ENCODE measurements at places on chromosomes 11 and 22.

GRCh38 chr22:48921411-48921903, 906.2 kb downstream of the BRD1 start:
- no peak for DNase-seq

DNA sequence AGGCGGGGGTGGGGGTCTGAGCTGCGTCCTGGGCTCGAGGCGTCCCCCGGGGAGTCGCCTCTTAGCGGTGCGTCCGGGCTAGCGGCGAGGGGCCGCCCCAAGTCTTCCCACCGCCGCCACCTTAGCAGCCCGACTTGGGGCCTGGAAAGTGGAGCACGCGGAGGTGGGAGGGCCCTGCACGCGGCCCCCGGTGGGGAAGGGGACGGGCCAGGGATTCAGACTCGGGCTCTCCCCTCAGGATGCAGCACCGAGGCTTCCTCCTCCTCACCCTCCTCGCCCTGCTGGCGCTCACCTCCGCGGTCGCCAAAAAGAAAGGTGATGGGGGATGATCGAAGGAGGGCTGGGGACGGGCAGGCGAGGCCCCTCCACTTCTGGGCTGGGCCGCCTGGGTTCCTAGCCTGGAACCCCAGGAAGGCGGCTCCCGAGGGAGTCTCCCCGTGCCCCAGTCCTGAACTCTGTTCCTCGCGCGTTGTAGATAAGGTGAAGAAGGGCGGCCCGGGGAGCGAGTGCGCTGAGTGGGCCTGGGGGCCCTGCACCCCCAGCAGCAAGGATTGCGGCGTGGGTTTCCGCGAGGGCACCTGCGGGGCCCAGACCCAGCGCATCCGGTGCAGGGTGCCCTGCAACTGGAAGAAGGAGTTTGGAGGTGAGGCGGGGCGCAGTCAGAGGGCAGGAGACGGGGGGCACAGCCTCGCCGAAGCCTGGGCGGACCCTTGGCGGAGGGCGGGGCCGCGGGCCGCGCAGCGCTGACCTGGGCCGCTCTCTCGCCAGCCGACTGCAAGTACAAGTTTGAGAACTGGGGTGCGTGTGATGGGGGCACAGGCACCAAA, 563 bp downstream of the MDK start:
- no peak for DNase-seq

GRCh38 chr11:93000511-93001476, 31.3 kb downstream of the MTNR1B start:
- DNase-seq, result peak; percentile 83

- DNase-seq, result peak; percentile 30
Observed at GRCh38 chr11:103358251-103358650, 249.0 kb downstream of the DYNC2H1 start.

- DNase-seq, result peak; percentile 65
Observed at GRCh38 chr11:14500181-14500651, 605 bp upstream of the COPB1 start.

- DNase-seq, result no peak
Observed at GRCh38 chr11:85697747-85698146, 11.8 kb upstream of the CCDC89 start.

GRCh38 chr22:43567691-43568324, 156.0 kb downstream of the MPPED1 start:
- no peak for DNase-seq

DNA sequence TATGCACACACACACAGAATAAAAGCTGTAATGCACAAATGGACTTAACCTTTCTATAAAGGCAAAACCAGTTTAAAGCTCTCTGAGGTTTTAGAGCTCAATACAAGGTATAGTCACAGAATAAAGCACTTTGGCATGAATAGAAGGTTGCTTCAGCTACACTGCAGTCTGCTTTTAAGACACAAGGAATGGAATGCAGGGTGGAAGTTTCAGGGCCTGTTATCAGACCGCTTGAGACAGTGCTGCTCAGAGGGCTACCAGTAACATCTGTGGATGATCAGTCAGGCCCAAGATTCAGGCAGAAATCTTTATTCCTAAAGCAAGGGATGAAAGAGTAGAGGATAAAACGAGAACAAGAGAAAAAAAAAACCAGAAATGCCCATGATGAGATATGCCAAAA, 46.7 kb downstream of the CD44 start:
- no peak for DNase-seq

DNA sequence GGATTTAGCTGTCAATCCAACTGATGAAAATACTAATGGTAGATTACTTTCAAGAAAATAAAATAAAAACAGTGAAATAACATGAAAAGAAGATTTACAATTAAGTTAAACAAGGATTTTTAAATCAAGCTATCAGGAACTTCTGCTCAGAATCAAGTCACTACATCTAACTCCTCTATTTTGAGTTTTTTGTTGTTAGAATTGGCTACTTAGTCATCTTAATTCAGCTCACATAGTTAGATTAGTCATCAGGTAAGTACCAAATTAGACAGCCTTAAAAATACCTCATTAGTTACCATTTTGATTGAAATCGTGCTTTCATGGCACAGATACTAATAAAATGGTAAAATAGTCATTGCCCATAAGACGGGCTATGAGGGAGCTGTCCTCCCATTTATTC, 35.8 kb downstream of the BTG4 start:
- no peak for DNase-seq

DNA sequence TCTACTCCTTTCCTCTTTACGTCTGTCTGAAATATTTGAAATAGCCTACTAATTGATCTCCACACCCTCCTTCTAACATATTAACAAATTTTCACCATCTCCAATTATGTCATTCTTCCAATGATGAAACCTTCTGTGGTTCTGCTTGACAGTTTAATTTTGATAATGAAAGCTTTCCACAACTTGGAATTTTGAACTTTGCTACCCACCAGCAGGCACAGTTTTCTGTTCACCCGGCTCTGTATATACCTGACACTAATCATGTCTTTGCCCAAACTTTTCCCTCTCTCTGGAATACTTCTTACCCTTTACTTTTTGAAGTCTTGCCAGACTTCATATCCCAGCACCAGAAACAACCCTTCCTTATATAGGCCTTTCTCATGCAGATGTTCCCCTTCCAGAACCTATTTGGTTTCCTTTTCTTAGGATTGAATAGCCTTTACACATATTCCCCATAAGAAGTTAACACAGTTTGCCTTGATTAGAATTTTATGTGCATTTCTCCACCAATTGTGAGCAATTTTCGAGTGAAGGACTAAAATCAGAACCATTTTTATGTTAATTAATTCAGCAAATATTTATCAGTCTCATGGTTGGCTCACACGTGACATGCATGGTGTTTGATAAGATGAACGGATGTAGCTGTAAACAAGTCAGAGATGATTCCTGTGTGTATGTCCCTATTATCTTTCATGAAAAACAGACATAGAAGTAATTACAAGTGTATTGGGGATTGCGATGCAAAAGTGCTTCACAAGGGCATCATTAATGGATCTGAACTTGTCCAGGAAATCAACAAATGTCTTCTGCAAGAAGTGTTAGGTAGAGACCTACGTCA, 173.4 kb downstream of the ARHGAP42 start:
- DNase-seq, result no peak

DNA sequence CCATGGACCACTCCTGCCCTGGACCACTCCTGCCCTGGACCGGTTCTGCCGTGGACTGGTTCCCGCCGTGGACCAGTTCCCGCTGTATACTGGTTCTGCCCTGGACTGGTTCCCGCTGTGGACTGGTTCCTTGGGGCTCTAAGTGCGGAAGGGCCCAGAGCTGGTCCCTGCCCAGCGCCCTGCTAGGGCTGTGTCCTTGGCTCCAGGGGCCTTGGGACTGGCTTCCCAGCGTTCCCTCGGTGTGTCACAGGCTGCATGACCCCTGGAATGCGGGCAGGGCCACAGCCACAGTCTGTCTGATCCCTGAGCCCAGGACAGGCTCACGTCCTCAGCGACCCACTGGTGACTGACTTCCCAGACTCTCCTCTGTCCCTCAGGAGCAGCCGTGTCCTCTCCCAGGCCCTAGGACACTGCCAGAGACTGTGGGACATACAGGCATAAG, 412.2 kb downstream of the TBC1D22A start:
- DNase-seq, result no peak

DNA sequence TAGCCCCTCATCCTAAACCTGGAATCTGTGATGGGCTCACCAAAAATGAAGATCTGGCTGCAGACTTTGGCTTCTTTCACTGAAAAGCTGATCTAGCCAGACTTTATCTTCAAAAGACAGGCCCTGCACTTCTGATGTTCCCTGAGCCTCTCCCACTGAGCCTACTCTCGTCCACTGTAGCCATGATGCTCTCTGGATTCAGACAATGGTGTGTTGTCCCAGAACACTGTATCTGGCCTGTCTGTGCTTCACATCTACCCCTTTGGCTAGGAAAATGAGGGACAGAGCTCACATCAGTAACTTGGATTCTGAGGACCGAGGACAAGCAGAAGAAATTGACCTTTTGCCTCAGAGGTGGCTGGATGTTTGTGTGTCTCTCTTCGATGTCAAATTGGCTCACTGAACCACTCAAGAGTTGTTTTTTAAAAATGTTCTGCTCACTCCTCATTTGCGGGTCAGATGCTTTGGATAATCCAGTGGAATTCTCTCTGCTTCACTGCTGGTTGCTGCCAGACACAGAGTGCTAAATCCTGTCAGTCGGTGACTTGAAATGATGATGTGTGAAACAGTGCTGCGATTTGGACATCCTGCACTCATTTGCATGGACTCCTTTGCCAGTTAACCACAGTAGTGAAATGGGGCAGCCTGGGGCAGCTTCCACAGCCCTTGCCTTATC, 67.5 kb downstream of the ARFGAP2 start:
- DNase-seq, result no peak

GRCh38 chr22:47872761-47873535, 1110.5 kb downstream of the TBC1D22A start:
- no peak for DNase-seq

GRCh38 chr11:35042913-35043312, 96.1 kb upstream of the CD44 start:
- DNase-seq, result no peak

GRCh38 chr22:33569018-33569417, 351.3 kb downstream of the LARGE1 start:
- peak; percentile 47 for DNase-seq

GRCh38 chr11:70487756-70488155, 89.4 kb downstream of the CTTN start:
- no peak for DNase-seq

DNA sequence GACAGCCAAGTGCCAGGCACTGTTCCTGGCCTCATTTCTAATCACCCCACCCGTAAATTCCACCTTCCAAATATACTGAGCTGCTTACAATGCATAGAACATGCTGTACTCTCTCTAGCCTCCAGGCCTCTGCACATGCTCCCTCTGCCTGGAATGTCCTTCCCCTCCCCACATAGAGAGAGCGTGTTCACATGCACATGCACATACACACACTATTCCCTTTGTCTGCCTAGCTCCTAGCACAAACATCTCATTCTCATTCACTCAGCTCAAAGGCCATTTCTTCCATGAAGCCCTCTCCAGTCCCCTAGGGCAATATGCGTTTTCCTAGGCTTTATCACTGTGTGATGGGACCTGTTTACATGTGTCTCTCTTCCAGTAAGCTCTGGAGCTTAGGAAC, 144.6 kb downstream of the WT1 start:
- no peak for DNase-seq

- peak; percentile 88 for DNase-seq
Observed at GRCh38 chr11:6319704-6320410, 444 bp downstream of the CAVIN3 start.

- no peak for DNase-seq
Observed at GRCh38 chr22:38503021-38503420, 3.1 kb downstream of the DDX17 start.

GRCh38 chr11:346529-346928, 22.8 kb upstream of the B4GALNT4 start:
- DNase-seq, result no peak

- no peak for DNase-seq
Observed at GRCh38 chr11:131760091-131761061, 390.0 kb downstream of the NTM start.

GRCh38 chr11:2248762-2249161, 21.6 kb downstream of the ASCL2 start:
- no peak for DNase-seq

DNA sequence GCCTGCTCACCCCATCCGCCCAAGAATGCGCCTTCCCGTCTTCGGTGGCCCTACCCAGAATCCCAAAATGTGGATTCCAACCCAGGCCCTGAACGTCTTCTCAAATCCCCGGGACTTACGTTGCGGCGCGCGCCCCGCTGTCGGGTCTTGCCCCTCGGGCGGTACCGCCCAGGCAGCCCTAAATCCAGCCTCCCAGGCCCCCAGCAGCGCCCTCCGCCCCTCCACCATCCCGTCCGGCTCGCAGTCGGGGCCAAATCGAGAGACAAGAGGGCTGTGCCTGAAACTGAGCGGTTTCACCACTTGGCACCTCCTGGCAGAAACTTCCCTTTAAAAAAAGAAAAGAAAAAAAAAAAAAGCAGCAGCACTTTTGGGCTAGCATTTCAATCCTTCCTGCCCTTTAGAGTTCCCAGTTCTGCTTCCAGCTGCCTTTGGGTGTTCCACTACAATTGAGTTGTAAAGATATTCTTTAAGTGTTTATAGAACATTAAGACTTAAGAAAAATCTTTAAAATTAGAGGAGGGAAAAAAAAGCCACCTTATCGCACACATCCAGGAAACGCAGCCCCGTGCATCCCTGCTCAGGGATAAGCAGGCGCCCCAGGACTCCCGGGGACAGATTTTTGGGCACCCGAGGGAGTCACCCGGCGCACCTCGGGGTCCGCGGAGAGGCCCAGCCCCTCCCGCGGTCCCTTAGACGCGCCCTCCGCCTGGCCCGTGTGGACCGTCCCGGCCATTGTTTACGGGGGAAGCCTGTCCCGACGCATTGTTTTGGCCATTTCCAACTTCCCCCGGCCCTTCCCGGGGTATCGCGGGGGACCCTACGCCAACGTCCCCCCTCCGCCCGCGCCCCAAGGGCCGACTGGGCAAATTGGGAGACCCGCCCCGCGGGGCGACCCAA, 57.6 kb downstream of the KCNJ4 start:
- DNase-seq, result peak; percentile 74

GRCh38 chr11:24861440-24861839, 364.6 kb downstream of the LUZP2 start:
- DNase-seq, result no peak

DNA sequence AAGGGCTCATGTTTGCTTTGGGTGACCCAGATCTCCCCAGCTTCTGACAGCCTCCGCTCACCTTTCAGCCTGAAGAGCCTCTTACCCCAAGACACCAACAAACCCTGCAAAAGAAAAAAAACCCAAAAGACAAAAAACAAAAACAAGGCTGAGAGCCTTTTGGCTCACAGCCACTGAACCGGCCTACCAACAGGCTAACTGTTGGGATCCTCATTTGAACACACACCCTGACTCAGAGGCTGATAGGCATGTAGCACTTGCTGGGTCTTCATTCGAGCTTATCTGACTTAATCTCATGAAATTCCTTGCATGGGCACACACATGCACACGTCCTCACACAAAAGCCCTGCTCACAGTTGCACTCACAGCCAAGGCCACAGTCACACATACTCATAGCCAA, 22.9 kb upstream of the TSKU start:
- DNase-seq, result no peak

Measured in kidney tubule cell (primary cell).